NCI-H1048 (cell line): ENCODE measurements at places on chromosomes 3 and 15.

DNA sequence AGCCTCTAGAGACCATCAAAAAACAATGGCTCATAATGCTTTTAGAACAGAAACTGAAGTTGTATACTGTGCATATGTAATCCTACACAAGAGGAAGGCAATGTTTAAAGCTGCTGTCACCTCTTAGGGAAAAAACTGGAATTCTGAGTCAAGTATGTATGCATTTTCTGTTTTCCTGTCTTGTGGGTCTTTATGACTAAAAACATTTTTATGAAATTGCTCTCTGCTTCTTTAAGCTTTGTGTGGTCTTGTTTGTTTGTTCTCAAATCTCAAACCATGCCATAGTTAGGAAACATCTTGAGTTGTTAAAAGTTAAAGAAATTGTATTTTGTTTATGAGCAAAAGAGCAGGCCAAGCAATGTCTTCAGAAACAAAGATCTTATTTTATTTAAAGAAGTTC, 80.9 kb upstream of the SOX2 start:
- DNase-seq = no peak

GRCh38 chr3:459311-459670, 262.7 kb downstream of the CHL1 start:
- DNase-seq = no peak

- no peak for DNase-seq
These were observed 43.8 kb upstream of the RAB6B start for GRCh38 chr3:133939463-133939835.

- DNase-seq = no peak
These were observed 193.1 kb downstream of the TNIK start for GRCh38 chr3:171267104-171267503.

DNA sequence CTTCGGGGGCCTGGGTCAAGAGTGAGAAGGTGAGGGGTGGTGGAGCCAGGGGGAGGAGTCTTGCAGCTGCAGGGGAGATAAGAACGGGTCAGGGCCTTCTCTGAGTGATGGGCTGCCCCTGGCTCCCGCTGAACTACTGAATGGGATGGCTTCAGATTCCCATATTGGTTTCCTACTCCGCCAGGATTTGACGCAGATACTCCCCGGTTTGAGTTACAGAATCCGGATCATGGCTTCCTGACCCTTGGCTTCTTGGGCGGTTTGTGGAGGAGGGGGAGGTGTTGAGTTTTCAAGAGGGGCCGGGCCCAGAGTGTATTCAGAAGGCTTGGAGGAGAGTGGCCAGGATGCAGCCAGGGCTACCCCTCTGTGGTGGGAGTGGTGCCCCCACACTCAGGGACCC, 119.9 kb upstream of the ATP2B2 start:
- no peak for DNase-seq

GRCh38 chr3:127997961-127998360, 54.3 kb upstream of the SEC61A1 start:
- DNase-seq = no peak

- no peak for DNase-seq
These were observed 96.0 kb upstream of the ZNF385D start for GRCh38 chr3:21847005-21847404.

DNA sequence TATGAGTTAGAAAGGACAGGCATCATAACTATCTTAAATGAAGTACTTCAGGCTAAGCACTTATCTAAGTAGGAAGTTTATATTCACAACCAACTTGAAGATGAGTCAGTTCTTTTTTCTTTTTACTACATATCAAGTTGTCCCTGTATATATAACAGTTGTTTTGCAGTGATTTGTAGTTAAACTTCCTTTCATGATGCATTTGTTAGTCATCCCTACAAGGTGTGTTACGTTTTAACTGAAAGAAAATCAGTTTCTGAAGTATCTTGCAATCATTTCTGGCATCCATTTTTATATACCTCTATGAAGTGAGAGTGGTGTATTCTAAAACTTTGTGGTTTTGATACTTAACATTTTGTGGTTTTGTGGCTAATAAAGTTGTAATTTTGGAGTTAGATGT, 46.1 kb downstream of the ZFAND6 start:
- DNase-seq = no peak

GRCh38 chr3:30764891-30765290, 129.6 kb downstream of the GADL1 start:
- no peak for DNase-seq

DNA sequence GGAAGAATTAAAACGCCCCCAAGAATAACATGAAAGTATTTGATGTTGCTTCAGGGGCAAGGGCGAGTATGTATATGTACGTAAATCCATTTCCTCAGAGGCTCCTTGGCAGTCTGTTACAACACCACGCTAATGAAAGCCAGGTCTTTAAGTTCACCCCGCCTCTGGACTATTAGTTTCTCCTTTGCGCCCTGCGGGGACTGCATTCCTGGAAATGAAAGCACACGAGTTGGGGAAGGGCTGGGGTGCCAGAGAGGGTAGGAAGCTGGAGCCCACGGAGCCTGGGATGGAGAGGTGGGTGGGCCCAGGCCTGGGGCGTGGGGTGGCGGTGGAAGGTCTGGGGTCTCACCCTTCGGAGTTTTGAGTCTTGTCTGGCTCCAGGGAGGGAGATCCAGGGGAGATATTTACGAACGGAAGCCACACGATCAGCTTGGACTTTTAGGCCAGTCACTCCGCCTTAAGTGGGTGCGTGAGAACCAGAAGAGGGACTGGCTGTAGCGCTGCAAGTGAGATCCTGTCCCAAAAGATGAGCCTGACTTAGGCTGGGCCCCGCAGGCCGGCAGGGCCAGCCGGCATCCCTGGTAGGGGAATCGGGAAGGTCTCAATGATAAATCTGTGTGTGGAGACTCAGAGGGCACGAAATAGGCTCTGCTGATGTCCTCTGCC, 1.6 kb upstream of the PLCL2 start:
- no peak for DNase-seq

GRCh38 chr3:94694894-94695293, 632.0 kb downstream of the NSUN3 start:
- no peak for DNase-seq

DNA sequence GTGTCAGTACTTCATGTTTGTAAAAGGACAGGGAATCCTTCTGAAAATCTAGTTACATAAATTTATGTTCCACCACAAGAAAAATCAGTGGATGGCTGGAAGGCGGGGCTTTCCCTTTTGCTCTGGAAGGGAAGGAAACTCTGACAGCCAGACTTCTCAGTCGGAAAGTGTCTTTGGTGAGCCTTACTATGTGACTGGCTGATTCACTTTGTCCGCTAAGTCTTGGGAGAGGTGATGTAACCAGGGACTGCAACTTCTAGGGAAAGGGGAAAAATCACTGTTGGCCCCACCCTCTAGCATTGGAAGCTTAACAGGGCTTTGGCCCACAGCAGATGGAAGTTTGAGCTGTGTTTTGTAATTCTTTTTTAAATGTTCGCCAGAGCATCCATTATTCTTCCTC, 281.4 kb upstream of the CTDSPL start:
- DNase-seq = no peak

DNA sequence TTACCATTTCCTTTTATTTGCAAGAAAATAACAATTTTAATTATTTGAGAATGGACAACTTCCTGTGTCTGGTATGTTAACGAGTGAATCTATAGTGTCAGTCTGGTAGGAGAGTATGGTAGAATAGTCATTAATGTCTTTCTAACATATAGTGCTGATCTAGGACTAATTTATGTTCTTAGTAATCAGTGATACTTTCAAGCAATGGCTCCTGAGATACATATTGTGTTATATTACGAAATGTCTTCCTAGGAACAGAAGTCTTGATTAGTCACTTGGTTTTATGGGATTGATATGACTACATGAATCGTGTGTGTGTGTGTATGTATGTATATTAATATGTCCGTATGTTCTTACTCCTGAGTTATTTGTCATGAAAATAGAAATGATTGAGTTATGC, 66.6 kb upstream of the PAQR5 start:
- DNase-seq = no peak

DNA sequence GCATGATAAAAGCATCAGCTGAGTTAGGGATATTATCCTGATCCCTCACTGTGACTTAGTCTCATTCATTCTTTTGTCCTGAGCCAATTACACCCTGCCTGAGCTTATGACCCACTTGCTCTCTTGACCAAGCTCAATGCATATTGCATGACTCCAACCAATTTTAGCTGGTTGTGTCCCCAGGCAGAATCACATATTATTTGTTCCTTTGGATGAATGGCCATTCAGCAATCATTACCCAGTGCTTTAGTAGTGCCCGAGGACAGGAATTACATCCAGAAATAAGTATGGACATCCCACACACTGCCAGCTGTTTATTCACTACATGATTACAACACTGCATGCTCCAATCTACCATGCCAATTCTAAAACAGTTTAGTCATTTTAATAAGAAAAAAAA, 322.5 kb downstream of the ZBBX start:
- DNase-seq = no peak

- no peak for DNase-seq
These were observed 22.8 kb upstream of the PPARG start for GRCh38 chr3:12266038-12266437.

GRCh38 chr15:67836955-67837354, 2.9 kb downstream of the RNU6-1 start:
- no peak for DNase-seq

- DNase-seq = no peak
These were observed at the start of gene ADAMTSL3 for GRCh38 chr15:83653639-83654378. TSS of gene ADAMTSL3 (plus strand) at chr15:83654123. CDS start at chr15:83655762, 1,639 bp downstream.
